ENCODE measurements at places on chromosomes 5 and 9. TPM values are rescaled to one million over a fixed set of nuclear protein-coding genes. Genes with fewer than 3 reads are reported as not detected.

DNA sequence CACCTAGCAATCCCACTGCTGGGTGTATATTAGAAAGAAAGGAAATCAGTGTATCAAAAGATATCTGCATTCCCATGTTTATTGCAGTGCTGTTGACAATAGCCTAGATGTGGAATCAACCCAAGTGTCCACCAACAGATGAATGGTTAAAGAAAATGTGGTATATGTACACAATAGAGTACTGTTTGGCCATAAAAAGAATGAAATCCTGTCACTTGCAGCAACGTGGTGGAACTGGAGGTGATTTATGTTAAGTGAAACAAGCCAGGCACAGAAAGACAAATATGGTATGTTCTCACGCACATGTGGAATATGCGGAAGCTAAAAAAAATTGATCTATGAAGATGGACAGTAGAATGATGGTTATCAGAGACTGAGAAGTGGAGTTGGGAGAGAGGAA is 221.6 kb upstream of the DAP start:
- H3K36me3 ChIP-seq, result no peaks in the 10 kb centered on the region
- peaks cover 4% of the 10 kb centered on the region for H3K27me3 ChIP-seq
- no peak overlapping the region for H3K4me3 ChIP-seq
- H3K4me1 ChIP-seq, result no peaks in the 10 kb centered on the region

- H3K4me3 ChIP-seq, result no peak overlapping the region
- DNase-seq, result no peak
Measured at GRCh38 chr5:41509399-41510175, 814 bp downstream of the PLCXD3 start.

DNA sequence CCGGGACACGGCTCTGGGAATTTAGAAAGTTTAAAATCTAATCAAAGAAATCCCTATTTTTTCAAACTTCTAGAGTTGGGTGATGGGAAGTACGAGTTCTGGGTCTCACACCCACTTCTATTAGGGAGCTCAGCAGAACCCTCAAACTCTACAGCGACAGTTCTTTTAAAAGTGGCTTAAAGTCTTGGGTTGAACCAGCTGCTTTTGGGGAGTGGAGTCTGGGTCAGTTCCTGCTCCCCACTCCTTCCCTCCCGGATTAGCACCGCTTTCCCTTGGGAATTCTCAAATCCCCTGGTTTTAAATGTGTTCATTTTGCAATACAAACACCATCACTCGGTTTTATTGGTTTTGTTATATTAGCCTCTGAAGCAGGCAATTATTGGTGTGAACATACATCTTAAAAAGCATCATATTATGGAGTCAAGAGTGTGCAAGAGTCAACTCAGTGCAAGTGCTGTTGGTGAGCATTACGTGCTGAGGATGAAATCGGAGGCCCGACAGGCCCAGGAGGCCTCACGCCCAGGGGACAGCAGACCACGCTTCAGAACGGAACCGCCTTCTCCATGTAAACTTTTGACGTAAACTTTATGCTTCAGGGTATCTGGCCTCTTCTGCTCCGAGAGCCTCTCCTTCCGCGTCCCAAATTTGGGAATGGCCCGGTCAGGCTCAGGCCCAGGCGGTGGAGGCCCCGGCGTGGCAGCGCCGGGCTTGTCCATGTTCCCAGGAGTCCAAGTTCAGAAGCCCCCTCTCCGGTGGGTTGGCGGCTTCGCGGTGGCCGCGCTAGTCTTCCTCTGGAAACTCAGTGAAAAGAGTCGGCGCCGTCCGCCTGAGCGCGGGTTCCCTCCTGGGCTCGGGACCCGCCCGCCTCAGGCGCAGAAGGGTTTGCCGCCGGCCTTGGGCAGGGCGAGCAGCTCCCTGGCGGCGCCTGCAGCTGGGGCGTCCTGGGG is 5.3 kb downstream of the IRX4 start:
- DNase-seq, result no peak
- no peak overlapping the region for H3K27ac ChIP-seq
- H3K27me3 ChIP-seq, result peaks cover 81% of the 10 kb centered on the region
- no peaks in the 10 kb centered on the region for H3K36me3 ChIP-seq
- no peak overlapping the region for H3K4me3 ChIP-seq

GRCh38 chr9:119810645-119811429 is 441.6 kb upstream of the BRINP1 start:
- H3K27me3 ChIP-seq, result no peaks in the 10 kb centered on the region
- no peak overlapping the region for H3K4me3 ChIP-seq
- DNase-seq, result no peak
- H3K4me1 ChIP-seq, result no peaks in the 10 kb centered on the region

DNA sequence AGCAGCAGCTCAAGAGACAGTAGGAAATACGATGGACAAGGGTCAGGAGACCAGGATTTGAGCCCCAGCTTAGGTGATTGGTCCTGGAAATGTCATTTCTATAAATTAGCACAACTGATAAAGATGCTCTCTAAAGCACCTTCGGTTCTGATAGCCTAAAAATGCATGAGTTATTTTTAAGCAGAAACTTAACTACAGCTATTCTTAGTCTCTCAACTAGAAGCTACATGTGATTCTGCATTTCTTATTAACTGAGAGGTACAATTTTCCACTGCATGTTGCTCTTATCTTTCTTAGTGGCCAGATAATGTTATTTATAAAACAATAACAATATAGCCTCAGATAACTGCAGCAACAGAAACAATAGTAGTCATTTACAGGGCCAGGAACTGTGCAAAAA is 136.4 kb downstream of the GRIA1 start:
- H3K27ac ChIP-seq, result no peak overlapping the region
- no peaks in the 10 kb centered on the region for H3K36me3 ChIP-seq
- H3K27me3 ChIP-seq, result no peaks in the 10 kb centered on the region
- no peak overlapping the region for H3K4me3 ChIP-seq
- peaks cover 26% of the 10 kb centered on the region for H3K4me1 ChIP-seq

GRCh38 chr5:14008819-14009311 is 64.4 kb upstream of the DNAH5 start:
- H3K27me3 ChIP-seq, result no peaks in the 10 kb centered on the region
- no peaks in the 10 kb centered on the region for H3K4me1 ChIP-seq
- H3K4me3 ChIP-seq, result no peak overlapping the region
- DNase-seq, result no peak

DNA sequence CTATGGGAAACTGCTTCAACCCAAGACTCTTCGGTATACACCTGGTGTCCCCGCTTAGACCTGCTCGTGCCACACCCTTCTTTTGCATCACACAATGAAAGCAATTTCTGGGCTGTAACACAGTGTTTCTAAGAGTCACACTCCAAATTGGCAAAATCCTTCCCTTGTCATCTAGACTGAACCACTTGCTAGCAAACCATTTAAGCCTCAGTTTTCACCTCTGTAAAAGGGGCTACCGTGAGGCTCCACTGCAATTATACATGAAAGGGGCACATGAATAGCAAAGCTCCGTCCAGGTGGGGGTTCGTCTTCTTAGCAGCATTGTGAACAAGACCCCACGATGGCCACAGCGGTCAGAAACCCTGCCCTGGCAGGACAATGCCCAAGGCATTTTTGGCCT is 166.8 kb downstream of the PAX5 start:
- DNase-seq, result no peak
- H3K27ac ChIP-seq, result no peak overlapping the region
- H3K4me3 ChIP-seq, result no peak overlapping the region

DNA sequence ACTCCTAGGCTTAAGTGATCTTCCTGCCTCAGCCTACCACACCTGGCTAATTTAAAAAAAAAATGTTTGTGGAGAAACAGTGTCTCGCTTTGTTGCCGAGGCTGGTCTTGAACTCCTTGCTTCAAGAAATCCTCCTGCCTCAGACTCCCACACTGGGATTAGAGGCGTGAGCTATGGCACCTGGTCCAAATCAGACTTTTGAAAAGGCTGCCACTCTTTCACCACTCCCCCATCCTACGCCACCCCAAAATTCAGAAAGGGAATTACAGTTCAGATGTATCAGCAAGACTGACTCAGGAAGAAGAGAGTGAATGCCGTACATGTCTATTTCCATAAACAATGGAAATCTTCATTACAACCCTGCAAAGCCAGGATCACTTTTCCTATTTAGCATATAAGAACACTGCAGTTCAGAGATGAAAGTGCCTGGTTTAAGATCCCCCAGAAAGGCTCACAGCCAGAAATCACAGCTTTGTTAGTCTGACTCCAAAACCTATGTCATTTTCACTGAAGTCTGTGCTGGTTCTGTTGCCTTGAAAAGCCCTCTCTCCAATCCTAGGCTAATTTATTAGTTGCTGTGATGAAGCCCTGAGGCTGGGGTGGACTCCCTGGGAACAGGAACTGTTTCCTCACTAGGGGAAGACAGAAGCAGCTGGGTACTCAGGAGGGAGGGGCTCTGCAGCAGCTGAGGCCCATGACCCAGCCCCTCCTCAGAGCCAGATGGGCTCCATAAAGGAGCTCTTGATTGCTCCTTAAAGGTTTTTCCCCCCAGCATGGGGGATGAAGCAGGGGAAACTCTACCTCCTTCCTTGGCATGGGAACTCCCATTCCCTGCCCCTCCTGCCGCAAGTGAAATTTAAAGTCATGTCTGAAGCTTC is 3.1 kb downstream of the FBLL1 start:
- DNase-seq, result no peak
- no peaks in the 10 kb centered on the region for H3K4me1 ChIP-seq
- no peak overlapping the region for H3K4me3 ChIP-seq
- no peak overlapping the region for H3K27ac ChIP-seq
- no peaks in the 10 kb centered on the region for H3K27me3 ChIP-seq

GRCh38 chr5:173577817-173578216 is 38.6 kb downstream of the BOD1 start:
- no peak for DNase-seq
- H3K4me3 ChIP-seq, result no peak overlapping the region
- H3K36me3 ChIP-seq, result no peaks in the 10 kb centered on the region
- H3K27ac ChIP-seq, result no peak overlapping the region
- H3K27me3 ChIP-seq, result no peaks in the 10 kb centered on the region

DNA sequence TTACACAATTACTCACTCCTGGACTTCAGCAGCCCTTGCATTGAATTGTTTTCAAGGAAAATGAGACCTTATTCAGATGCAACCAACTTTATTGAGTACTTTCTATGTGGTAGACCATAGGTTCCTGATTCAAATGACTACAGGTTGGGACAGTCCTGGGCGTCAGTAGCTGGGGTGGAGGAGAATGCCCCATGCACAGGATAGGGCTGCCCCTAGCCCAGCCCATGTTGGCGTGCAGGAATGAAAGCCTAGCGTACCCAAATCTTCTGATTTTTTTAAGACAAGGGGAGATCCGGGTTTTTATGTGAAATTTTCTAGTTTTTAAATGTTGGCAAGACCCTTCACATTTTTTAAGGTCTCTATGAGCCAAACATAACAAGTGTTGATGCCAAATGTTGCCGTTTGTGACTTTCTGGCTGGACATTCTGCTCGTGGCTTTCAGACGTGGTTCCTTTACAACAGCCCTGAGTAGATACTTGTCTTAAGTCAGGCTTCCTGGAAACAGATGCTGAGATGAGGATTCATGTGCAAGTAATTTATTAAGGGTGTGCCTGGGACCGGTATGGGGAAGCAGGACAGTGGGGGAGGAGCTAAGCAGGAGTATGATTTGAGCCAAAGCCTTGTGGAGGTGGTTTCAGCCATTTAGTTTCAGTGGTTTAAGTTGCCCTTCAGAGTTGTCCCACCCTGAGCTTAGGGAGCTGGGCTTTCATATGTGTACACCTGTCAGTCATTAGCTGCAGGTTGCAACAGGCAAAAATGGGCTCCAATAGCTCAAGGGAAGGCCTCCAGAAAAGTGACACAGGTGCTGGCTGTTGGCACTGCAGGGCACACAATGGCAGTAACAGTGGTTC is 154.1 kb downstream of the NTRK2 start:
- no peak for DNase-seq
- no peak overlapping the region for H3K27ac ChIP-seq
- H3K36me3 ChIP-seq, result no peaks in the 10 kb centered on the region
- no peak overlapping the region for H3K4me3 ChIP-seq
- H3K4me1 ChIP-seq, result no peaks in the 10 kb centered on the region

- H3K4me1 ChIP-seq, result no peaks in the 10 kb centered on the region
- no peaks in the 10 kb centered on the region for H3K27me3 ChIP-seq
- no peaks in the 10 kb centered on the region for H3K36me3 ChIP-seq
Measured at GRCh38 chr5:143151056-143151700, 252.3 kb downstream of the NR3C1 start.

DNA sequence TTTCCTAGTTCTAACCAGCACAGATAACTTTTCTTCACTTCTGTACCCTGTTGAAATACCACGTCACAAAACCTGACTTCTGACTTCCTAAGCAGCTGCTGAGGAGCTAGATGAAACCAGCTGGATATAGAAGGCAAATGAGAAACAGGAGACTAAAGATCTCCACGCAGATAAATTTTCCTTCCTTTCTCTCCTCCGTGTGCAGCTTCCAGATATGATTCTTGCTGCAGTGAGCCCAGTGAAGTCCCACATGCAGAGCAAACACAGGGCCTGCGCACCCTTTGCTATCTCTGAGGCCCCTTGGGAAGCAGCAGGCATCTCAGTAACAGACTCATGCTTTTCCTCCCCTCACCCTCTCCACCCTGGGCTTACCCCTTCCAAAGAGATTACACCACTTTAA is 1638.3 kb downstream of the MAT2B start:
- no peak overlapping the region for H3K27ac ChIP-seq
- no peak for DNase-seq
- H3K4me1 ChIP-seq, result no peaks in the 10 kb centered on the region

DNA sequence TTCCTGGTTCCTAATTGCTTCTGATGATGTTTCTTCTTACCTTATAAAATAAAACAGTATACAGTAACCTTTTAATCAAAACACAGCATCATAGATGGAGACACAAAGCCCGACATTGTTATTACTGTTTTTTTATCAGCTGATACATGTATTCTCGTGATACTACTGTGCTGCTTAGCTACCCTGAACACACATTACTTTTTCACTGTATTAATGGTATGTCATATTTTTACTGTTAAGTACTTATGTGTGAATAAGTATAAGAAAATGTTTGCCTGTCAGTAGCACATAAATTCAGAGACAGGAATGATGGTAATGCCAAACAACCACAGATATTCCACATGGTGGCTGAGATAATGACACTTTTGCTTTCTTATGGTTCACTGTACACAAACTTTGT is 68.7 kb downstream of the RAB24 start:
- peaks cover 38% of the 10 kb centered on the region for H3K4me1 ChIP-seq
- H3K27ac ChIP-seq, result no peak overlapping the region
- H3K27me3 ChIP-seq, result no peaks in the 10 kb centered on the region
- peaks cover 25% of the 10 kb centered on the region for H3K36me3 ChIP-seq
- DNase-seq, result no peak

GRCh38 chr5:37991301-37992299 is 151.8 kb upstream of the GDNF start:
- no peak overlapping the region for H3K27ac ChIP-seq
- no peaks in the 10 kb centered on the region for H3K36me3 ChIP-seq
- no peak for DNase-seq
- H3K4me1 ChIP-seq, result peaks cover 4% of the 10 kb centered on the region
- no peaks in the 10 kb centered on the region for H3K27me3 ChIP-seq

Gene TEK
- 13.2 TPM for total RNA-seq

Gene FGD3
- total RNA-seq, result 0.89 TPM

Gene PCDHB10
- total RNA-seq, result 0.26 TPM

Gene PCDHB6
- total RNA-seq, result 0.75 TPM

Gene RETREG1
- total RNA-seq, result 3.3 TPM

Gene TMEM232
- 2.7 TPM for total RNA-seq

Gene SLC6A3
- not detected for total RNA-seq

Gene RANBP17
- 45.4 TPM for total RNA-seq

Gene IFNB1
- not detected for total RNA-seq

Gene BHMT2
- 26.6 TPM for total RNA-seq

Gene SHISAL2B
- not detected for total RNA-seq

All from adrenal gland (tissue), 19 donors.